ENCODE measurements at places on chromosomes 7 and 10.

GRCh38 chr7:116988363-116988989 lies 35.2 kb downstream of the ST7 start:
- DNase-seq: no peak
- H3K27me3 ChIP-seq: no peaks in the 10 kb centered on the region
- H3K4me3 ChIP-seq: no peak overlapping the region

- DNase-seq: no peak
- H3K4me3 ChIP-seq: no peak overlapping the region
- no peaks in the 10 kb centered on the region for H3K27me3 ChIP-seq
- H3K27ac ChIP-seq: no peak overlapping the region
- H3K36me3 ChIP-seq: no peaks in the 10 kb centered on the region
- no peaks in the 10 kb centered on the region for H3K4me1 ChIP-seq
These were observed 31.1 kb downstream of the RBM17 start for GRCh38 chr10:6119962-6120361.

DNA sequence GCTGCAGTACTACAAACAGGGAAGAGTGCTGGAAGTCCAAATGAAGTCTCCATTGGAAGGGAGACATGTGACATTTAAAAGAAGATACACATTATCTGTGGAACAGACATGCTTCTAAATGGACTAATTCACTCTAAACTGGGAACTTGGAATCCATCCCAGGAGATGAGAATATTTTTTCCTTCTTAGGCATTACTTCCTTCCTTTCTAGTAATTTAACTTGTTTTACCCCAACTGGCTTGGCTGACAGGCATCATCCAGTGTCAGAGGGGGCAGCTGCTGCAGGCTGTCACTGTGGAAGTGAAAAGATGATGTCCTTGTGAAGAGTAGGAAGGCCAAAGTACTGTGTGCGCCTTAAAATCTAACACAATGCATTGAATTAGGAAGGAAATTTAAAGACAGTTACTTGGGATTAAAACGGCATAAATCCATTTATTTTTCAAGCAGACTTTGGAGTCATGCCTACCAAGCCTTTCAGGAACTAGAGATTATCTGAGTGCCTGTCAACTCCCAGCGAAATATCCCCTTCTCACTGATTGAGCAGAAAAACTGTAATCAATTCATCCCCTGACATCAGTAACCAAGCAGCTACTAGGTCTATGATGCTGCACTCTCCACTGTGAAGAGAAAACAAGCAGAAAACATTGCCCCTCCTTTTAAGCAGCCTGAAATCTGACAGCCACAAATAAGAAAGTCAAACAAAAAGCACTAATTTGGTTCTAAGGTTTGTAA lies 161.2 kb downstream of the DGKI start:
- no peaks in the 10 kb centered on the region for H3K27me3 ChIP-seq
- no peaks in the 10 kb centered on the region for H3K36me3 ChIP-seq
- peaks cover 3% of the 10 kb centered on the region for H3K4me1 ChIP-seq
- no peak overlapping the region for H3K27ac ChIP-seq

DNA sequence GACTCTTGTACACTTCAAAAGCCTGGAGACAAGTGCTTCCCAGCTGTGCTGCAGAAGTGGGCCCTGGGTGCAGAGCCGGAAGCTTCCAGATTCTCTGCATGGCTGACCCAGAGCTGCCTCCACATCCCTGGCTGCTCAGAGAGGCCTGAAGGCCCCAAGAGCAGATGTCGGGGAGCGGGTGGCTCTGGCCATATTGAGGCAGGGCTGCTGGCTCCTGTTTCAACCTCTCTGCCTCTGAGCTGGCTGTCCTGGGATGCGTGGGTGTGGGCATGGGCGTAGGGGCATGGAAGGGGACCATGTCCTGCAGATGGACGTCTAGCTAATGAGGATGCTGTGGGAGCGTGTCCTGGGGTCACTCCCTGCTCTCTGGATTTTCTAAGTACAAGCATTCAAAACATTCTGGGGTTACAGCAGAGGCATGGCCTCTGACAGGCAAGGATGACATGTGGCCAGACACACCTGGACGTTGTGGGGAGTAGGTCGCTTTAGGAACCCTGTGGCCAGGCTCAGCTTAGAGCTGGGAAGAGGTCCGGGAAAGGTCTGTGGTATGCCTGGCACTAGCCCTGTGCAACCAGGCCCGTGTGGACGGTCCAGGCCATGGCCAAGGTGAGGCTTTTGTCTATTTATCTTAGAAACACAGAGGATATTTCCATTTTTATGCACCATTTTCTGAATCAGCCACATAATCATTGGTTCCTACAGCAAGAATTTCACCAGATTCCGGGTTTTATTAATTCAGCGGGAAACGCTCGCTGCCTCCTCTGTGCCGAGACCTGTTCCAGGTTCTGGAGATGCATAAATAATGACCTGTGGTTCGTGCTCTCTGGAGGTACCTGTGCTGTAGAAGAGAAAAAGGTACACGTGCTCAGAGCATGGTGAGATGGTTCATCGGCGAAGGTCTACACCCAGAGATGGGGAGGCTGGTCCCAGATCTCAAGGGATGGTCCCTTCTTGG lies 361.1 kb downstream of the GLRX3 start:
- H3K27me3 ChIP-seq: no peaks in the 10 kb centered on the region
- H3K27ac ChIP-seq: no peak overlapping the region
- no peaks in the 10 kb centered on the region for H3K36me3 ChIP-seq
- no peak for DNase-seq

DNA sequence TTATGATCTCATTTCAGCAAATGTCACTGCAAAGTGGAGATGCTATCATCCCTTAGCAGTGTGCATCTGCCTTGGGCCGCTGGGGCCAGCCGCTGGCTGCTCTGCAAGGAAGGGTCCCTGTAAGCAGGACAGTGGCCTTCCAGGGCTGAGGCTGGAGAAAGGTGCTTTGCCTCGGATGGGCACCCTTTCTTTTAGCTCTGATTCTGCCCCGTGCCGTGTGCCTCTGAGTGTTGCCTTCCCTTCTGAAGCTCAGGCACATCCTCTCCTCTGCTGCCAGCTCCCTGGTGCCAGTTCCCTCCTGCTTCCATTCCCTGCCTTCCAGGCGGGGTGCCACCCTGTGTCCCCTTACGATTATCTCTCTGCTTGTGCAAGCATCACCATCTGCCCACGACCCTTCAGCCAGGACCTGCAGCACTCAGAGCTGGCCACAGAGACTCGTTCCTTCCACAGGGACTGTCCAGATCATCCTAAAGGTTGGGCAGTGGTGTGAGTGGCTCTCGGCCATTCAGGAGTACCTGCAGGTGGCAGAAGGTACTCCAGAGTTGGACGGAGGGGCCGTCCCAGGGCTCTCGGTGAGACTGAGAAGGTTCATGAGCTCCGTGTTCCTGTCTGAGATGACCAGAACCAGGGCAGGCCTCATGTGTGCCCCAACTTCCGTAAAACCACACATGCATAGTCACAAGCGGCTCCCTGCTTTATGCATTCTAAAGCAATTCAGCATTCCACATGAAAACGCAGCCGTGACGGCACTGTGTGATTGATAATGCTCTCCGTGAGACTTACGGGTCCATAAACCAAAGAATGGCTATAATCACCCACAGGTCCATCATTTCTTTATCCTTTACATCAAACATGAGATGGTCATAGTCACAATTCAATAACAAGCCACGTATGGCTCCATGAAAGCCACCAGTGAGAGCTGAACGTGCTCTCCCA lies 371.4 kb downstream of the DNAJB6 start:
- H3K4me3 ChIP-seq: no peak overlapping the region

DNA sequence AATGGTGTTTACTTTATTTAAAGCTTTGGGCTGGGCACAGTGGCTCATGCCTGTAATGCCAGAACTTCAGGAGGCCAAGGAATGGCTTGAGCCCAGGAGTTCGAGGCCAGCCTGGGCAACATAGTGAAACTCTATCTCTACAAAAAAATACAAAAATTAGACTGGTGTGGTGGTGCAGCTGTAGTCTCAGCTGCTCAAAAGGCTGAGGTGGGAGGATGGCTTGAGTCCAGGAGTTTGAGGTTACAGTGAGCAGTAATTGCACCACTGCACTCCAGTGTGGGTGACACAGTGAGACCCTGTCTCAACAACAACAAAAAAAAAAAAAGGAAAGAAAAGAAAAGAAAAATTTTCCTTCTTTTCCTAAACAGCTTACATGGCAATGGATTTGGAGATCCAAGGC lies 22.0 kb downstream of the SLC16A9 start:
- H3K4me1 ChIP-seq: peaks cover 20% of the 10 kb centered on the region
- peaks cover 10% of the 10 kb centered on the region for H3K36me3 ChIP-seq
- no peak overlapping the region for H3K4me3 ChIP-seq
- no peak for DNase-seq

DNA sequence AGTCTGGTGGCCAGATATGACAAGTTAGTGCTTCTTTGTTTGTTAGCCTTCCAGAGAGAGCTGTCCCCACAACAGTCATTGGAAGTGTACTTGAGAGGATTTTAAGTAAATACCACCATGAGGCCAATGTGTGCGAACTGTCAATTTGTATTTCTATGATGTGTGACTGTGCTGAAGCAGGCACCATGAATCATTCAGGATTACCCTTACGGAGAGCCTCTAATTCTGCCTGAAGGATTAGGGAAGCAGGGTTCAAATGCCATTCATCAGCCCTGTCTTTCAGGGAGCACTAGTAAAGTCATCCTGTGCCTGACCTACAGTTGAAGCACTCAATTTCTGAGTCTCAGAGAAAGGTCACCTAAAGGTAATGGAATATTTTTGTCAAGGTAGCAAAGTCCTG lies 109.3 kb downstream of the GATA3 start:
- H3K4me3 ChIP-seq: no peak overlapping the region
- H3K27me3 ChIP-seq: no peaks in the 10 kb centered on the region
- no peak overlapping the region for H3K27ac ChIP-seq
- no peak for DNase-seq
- no peaks in the 10 kb centered on the region for H3K36me3 ChIP-seq

GRCh38 chr10:61592581-61592980 lies 70.1 kb upstream of the CABCOCO1 start:
- H3K27ac ChIP-seq: no peak overlapping the region
- H3K27me3 ChIP-seq: no peaks in the 10 kb centered on the region
- no peak overlapping the region for H3K4me3 ChIP-seq

DNA sequence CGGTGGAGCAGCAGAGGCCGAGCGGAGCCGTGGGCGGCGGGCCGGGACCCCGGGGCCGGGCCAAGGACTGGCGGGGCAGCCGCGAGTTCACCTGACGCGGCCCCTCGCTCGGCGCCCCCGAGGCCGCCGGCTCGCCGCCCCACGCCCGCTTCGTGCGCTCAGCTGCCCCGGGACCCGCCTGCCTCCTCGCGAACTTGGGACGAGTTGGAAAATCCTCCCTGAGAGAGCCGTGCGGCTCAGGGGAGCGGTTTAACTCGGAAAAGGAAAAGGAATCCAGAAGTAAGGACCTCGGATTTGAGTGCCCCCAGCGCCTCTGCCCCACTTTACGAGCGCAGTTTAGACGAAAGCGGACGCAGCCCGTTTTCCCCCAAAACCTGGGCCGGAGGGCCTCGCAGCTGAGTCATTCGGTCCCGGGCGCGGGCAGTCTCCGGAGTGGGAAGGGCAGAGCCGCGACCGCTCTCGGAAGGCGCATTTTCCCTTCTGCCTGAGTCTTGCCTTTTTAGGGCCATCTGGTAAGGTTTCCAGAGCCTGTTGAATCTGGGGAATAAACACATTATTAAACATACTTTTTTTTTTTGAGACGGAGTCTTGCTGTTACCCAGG lies 744 bp downstream of the CREM start:
- H3K4me3 ChIP-seq: peak overlapping the region; percentile 79
- peak overlapping the region; percentile 98 for H3K27ac ChIP-seq
- no peak for DNase-seq

GRCh38 chr10:97711640-97712572 lies 1.6 kb upstream of the MARVELD1 start:
- no peaks in the 10 kb centered on the region for H3K27me3 ChIP-seq
- peaks cover 21% of the 10 kb centered on the region for H3K4me1 ChIP-seq

DNA sequence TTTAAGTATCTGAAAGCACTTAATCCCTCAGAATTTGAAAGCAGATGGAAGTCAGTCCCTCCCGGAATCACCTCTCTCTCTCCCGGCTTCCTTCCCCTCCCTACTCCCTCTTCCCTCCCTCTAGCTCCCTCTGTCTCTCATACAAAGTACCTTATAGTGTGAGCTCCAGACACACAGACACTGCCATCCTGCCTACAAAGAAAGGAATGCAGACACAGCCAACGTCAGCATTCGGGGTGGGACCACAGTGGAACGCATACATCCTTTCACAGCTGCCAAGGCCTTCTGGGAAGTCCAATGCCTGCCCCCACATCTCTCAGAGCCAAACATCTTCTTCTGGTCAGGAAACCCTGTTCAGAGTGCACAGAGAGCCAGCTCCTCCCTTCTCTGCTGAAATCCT lies 9.3 kb downstream of the NOD1 start:
- H3K27ac ChIP-seq: no peak overlapping the region
- peaks cover 20% of the 10 kb centered on the region for H3K4me1 ChIP-seq
- H3K27me3 ChIP-seq: no peaks in the 10 kb centered on the region
- DNase-seq: peak; percentile 85
- H3K4me3 ChIP-seq: no peak overlapping the region
- no peaks in the 10 kb centered on the region for H3K36me3 ChIP-seq

- no peak for DNase-seq
- H3K4me1 ChIP-seq: no peaks in the 10 kb centered on the region
- no peak overlapping the region for H3K4me3 ChIP-seq
These were observed 30.8 kb upstream of the CACNB2 start for GRCh38 chr10:18109341-18109870.

DNA sequence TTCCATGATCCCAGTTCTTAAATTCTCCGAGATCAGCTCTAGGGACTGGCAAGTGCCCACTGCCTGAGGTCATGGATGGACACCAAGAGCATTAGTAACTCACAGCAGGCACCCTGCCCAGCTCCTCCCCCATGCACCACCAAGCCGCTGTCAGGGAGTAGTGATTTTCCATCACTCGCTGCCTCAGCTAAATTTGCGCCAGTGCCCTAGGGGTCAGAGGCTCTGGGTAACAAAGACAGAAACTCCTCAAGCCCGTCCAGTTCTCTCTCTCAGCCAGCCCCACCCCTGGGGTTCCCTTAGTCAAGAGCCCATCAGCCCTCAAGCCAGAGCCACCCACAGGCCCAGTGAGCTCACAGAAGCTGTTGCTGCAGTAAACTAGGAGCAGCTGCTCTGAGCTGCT lies 30.0 kb downstream of the PAX2 start:
- no peaks in the 10 kb centered on the region for H3K4me1 ChIP-seq
- no peak overlapping the region for H3K27ac ChIP-seq
- H3K36me3 ChIP-seq: no peaks in the 10 kb centered on the region
- no peak overlapping the region for H3K4me3 ChIP-seq

GRCh38 chr10:111072232-111072631 lies 4.6 kb upstream of the ADRA2A start:
- H3K36me3 ChIP-seq: no peaks in the 10 kb centered on the region
- H3K4me3 ChIP-seq: no peak overlapping the region
- H3K27me3 ChIP-seq: peaks cover 31% of the 10 kb centered on the region

- H3K4me1 ChIP-seq: no peaks in the 10 kb centered on the region
- H3K27me3 ChIP-seq: no peaks in the 10 kb centered on the region
- no peak overlapping the region for H3K27ac ChIP-seq
- DNase-seq: no peak
- H3K36me3 ChIP-seq: no peaks in the 10 kb centered on the region
These were observed 26.6 kb downstream of the ZNF800 start for GRCh38 chr7:127365957-127366315.

DNA sequence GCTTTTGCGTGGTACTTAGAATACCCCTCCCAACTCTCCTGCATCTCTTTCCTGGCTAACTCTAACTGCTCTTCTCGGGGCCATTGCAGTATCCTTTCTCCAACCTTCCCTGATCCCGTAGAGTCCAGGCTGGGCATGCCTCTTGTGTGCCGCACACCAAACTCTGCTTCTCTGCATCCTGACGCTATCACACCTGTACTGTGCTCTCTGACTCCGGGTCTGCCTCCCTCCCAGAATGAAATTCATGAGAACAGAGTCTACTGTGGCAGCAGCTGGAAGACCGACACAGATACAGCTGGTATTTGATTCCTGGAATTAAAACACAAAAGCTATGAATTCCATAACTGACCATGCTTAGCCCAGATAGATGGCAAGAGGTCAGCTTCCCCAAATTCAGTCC lies 60.9 kb downstream of the C10orf67 start:
- H3K4me3 ChIP-seq: no peak overlapping the region
- peaks cover 18% of the 10 kb centered on the region for H3K4me1 ChIP-seq
- no peak overlapping the region for H3K27ac ChIP-seq
